ENCODE measurements at places on chromosomes 13 and 19.

DNA sequence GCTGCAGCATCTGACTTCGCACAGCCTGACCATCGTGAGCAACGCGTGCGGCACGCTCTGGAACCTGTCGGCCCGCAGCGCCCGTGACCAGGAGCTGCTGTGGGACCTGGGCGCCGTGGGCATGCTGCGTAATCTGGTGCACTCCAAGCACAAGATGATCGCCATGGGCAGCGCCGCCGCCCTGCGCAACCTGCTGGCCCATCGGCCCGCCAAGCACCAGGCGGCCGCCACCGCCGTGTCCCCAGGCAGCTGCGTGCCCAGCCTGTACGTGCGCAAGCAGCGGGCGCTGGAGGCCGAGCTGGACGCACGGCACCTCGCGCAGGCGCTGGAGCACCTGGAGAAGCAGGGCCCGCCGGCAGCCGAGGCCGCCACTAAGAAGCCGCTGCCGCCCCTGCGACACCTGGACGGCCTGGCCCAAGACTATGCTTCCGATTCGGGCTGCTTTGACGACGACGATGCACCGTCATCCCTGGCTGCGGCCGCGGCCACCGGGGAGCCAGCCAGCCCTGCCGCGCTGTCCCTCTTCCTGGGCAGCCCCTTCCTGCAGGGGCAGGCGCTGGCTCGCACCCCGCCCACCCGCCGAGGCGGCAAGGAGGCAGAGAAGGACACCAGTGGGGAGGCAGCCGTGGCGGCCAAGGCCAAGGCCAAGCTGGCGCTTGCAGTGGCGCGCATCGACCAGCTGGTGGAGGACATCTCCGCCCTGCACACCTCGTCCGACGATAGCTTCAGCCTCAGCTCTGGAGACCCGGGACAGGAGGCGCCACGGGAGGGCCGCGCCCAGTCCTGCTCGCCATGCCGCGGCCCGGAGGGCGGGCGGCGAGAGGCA, 13.6 kb downstream of the C19orf25 start:
- DNase-seq: no peak

- DNase-seq: no peak
These were observed 156.7 kb downstream of the SLC7A1 start for GRCh38 chr13:29438769-29439168.

- peak; percentile 58 for DNase-seq
These were observed 434 bp upstream of the FNDC3A start for GRCh38 chr13:48975101-48975855.

DNA sequence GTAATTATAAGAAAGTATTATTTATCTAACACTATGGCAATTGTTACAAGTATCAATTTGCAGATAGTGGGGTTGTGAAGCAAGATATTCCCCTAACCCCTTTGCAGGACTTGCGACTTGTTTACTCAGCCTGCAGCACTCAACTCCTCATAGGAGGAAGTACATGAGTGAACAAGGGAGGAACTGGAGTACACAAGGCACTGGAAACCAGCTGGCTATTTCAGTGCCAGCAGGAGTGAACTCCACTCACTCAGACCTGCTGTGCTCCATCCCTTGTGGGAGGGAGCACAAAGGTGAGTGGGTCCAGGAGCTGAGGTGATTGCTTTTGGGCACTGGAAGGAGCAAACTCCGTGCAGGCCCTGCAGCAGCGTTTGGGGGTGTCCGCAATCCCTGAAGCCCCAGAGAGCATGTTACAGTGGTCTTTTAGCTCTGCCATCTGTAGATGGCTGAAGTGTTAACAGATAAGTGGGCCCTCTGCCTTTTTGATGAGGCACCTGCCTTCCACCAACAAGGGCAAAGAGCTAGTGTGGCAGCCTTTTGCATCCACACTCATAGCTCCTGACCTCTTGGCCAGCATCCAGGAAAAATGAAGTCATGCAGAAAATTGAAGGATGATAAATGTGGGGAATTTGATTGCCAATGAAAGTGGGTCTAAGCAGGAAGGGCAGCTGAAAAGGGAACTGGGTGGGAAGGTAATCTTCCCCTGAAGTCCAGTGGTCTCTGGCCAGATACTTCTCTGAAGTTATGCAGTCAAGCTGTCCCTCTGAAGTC, 802.2 kb upstream of the MIR17HG start:
- DNase-seq: no peak

DNA sequence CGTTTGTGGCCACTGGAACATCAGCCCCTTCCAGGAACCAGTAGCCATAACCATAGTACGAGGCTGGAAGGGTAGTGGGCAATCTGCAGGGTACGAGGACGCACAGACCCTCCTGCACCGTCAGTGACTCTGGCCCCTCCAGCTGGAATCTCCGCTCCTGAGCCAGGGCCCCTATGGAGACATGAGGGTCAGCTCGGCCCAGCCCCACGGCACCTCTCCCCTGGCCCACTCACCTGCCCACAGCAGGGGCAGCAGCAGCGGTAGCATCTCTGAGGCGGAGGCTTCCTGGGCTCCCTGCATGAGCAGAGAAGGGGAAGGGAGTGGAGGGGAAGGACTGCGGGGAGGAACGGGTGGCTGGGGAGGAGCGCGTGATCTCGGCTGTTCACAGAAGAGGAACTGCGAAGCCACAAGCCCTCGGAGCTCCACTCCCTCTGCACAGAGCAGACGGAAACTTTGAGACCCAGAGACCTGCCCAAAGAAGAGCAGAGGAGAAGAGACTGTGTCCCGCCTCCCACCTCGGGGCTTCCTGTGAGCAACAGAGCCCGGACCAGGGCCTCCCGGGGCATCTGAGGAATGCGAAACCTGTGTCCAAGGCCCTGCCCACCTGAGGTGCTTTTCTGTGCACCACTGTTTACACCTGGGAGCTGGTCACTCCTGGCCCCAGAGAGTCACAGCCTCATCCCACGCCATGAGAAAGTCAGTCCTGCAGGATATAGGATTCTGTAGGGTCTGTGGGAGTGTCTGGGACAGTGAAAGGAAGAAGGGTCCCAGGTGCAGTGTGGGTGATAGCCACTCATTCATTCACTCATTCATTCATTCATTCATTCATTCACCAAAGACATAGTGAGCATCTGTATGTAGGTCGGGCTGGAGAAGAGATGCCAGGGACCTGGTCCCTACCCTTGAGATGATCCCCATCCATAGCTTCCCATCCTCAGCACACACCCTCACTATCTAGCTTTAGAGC, at the start of gene SIGLEC6:
TSS of gene SIGLEC6 (minus strand) at position 322 of the 967 bp plus-strand sequence. CDS start at position 300, 22 bp downstream.
- DNase-seq: peak; percentile 88

GRCh38 chr13:41133951-41134350, 1.3 kb upstream of the KBTBD6 start:
- DNase-seq: no peak

DNA sequence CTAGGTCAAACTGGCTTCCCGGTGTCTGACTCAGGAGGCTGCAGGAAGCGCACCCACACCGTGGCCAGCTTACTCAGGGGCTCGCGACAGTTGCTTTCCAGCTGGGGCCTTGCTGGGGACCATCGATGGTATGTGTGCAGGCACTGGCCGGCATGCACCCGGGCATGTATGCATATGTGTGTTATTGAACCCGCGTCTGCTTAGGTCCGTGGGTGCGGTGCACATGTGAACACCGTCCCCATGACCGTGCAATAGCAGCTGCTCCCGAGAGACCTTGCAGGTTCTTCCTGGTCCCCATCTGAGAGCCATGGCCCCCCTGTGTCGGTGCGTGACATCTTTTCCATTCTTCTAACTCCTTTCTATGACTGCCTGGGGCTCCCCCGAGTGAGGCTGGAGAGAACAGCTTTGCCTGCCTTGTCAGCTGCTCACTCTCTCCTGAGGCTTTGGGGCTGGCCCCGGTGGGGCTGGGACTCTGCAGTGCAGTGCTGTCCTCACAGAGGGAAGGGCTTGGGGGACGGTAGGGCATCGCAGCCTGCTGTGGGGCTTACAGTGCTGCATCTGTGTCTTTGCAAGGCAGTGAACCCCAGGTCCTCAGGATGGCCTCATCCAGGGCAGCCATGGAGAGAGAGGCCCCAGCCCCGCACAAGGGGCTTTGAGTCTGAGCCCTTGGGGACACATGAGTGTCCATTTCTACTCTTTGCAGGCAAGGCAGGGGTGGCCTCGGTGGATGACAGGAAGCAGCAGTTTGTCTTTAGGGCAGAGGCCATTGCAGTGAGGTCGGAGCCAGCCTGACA, 65.1 kb downstream of the CHST8 start:
- DNase-seq: no peak

DNA sequence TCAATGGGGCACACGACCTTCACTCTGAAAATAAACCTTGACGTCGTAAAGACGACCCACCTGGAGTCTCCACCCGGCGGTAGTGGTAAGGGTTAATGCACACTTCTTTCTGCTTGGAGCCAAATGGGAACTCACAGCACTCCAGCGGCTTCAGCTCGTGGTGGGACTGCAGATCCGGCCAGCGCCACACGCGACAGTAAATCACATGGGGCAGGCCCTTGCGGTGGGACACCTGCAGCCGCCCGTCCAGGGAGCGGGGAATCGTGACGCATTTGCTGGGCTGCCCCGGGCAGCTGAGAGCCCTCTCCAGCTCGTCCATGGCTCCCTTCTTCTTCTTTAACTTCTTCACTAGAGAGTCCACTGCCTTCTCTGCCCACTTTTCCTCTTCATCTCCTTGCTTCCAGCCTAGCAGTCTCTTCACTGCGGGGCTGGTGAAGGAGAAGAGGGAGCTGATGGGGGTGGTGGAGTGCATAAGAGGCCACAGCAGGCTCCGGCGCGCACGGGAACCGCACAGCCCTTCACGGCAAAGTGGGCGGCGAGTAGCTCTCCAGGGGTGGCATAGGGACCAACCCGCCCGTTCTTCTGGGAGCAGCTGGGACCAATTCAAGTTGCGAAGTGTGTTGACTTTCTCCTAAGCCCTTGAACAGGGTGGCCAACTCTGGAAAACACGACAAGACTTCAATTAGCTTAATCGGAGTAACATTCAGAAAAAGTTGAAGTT, 40.7 kb downstream of the SMAD9 start:
- DNase-seq: no peak

GRCh38 chr19:47742634-47743033, 2.7 kb upstream of the NOP53 start:
- no peak for DNase-seq

DNA sequence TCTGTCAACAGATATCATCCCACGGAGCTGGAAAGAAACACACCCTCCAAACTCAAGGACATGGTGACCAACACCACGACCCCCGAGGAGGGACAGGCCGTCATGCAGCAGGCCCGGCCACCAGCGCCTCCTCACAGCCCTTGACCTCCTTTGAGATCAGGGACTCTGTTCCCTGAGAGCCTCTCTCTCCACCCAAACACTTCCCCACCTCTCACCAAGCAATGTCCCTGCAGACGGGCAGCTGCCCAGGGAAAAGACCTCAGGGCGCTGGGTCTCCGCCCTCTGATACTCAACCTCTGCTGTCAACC, 10.0 kb downstream of the SCGB2B2 start:
- no peak for DNase-seq

GRCh38 chr19:33064792-33065550, at the start of gene RHPN2:
RHPN2 (minus strand) TSS chr19:33064888; CDS start chr19:33064852, 36 bp downstream.
- DNase-seq: no peak

DNA sequence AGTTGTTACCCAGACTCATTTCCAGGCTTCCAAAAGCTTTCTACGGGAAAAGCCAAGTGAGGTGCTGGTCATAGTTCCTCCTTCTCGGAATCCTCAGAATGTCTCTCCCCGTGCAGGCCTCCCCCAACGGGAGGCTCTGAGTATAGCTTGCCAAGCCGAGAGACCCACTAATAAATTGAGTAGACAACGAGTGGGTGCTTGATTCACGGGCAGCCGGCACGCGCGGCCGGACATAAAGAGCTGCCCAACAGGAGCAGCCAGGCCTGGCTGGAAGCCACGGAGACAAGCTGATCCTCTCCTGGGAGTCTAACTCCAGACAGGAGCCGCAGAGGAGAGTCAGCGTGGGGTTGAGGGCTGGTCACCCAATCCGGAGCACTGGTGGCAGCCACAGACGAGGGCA, 43.4 kb upstream of the MEDAG start:
- no peak for DNase-seq

DNA sequence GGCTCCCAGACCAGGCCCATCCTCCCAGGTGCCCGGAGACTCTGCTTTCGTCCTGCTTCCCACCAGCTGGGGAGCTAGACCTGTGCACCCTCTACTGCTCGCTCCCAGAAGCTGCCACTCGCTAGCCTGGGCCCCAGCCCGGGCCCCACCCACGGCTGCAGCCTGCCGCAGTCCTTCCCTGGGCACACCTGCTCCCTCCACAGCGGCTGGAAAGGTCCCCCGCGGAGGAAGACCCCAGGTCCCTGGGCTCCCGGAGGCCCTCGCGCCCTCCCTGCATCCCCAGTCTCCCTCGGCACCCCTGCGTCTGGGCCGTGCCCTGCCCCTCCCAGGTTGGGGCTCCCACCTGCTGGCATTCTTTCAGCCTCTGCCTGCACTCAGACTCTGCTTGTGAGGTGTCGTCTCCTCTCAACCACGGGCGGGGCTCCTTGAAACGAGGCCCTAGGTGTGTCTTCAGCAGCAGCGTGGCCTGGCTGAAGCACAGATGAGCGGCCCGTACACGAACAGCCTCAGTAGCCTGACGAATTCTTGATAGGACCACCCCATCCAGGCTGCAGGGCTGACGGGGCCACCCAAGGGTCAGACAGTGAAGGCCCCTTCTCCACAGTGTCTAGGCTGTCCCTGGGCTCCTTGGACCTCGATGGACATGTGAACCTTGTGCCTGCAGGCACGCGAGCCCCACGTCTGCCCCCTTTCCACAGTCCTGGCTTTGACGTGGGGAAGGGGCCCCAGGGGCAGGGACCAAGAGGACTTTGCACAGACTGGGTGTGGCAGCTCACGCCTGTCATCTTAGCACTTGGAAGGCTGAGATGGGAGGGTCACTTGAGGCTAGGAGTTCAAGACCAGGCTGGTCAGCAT, 27.9 kb downstream of the DOT1L start:
- DNase-seq: no peak

DNA sequence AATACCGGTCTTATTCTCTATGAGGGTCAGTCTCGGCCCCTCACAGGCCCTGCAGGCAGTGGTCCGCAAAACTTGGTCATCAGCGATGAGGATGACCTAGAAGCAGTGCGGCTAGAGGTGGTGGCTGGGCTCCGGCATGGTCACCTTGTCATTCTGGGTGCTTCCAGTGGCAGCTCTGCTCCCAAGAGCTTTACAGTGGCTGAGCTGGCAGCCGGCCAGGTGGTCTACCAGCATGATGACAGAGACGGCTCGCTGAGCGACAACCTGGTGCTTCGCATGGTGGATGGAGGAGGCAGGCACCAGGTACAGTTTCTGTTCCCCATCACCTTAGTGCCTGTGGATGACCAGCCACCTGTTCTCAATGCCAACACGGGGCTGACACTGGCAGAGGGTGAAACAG, 1.8 kb downstream of the FREM2 start:
- no peak for DNase-seq

DNA sequence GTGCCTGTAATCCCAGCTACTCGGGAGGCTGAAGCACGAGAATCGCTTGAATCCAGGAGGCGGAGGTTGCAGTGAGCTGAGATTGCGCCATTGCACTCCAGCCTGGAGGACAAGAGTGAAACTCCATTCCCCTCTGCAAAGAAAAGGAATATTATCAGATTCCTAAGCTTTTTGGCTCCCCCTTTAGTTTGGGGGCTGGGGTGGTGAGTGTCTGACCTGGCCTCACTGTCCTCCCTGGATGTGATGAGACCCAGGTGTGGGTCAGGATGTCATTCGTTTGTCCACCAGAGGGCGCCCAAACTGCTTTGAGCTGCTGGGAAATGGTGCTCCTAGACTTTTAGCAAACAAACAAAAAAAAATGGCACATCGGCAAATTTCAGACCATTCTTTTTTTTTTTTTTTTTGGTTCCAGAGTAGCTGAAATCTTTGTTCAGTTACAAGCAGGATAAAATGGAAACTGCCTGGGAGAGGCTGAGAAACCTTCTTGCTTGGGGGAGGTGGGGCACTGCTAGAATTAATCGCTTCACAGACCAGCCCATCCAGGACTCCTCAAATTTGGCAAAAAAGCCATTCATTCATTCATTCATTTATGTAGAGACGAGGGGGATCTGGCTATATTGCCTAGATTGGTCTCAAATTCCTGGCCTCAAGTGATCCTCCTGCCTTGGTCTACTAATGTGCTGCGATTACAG, 29.4 kb downstream of the SPC24 start:
- peak; percentile 37 for DNase-seq
